ENCODE measurements at places on chromosomes 4 and X. TPM values are rescaled to one million over a fixed set of nuclear protein-coding genes. Genes with fewer than 3 reads are reported as not detected.
A peak's percentile ranks its signal among the peaks of the same experiment; 100 is the strongest.

Gene GRPEL1
- 32.4 TPM for total RNA-seq

Gene RAB39B
- 0.89 TPM for total RNA-seq

Gene TRAM1L1
- total RNA-seq, result 4.0 TPM

Gene ZNF711
- 6.8 TPM for total RNA-seq

Gene FRAS1
- total RNA-seq, result 1.4 TPM

Gene GPR50
- not detected for total RNA-seq

Gene CMC4
- total RNA-seq, result 15.3 TPM

DNA sequence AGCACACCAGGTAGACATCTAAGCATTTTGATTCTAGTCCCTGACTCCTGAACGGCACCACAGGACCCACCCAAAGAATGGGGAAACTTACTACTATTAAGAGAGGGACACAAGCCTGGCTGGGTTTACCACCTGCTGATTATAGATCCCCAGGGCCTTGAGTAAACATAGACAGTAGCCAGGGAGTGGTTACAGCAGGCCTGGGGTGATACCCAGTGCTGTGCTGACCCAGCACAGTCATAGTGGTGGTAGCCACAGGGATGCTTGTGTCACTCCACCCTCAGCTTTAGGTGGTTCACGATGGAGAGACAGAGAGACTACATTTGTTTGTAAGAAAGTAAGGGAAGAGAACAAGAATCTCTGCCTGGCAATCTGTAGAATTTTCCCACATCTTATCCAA lies 11.7 kb downstream of the CYSLTR1 start:
- H3K4me1 ChIP-seq, result no peaks in the 10 kb centered on the region
- no peak for DNase-seq
- H3K36me3 ChIP-seq, result no peaks in the 10 kb centered on the region
- no peak overlapping the region for H3K27ac ChIP-seq

DNA sequence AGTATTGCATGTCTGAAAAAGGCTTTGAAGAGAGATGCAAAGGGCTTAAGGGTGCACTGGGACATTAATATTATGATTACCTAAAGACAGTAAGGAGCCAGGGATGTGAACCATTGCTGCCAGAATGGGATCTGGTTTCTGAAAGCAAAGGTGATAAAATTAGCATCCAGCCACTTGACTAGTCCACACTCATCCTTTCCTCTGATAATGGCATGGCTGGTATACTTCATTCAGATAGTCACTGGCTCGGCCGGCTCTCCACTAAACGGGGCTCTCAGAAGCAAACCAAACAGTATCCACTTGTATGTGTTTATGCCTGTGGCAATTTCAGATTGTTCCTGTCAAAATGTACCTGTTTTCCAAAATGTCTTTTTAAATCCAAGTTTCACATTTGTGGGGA lies 46.4 kb downstream of the MAMLD1 start:
- DNase-seq, result no peak
- no peak overlapping the region for H3K27ac ChIP-seq
- H3K4me3 ChIP-seq, result no peak overlapping the region

DNA sequence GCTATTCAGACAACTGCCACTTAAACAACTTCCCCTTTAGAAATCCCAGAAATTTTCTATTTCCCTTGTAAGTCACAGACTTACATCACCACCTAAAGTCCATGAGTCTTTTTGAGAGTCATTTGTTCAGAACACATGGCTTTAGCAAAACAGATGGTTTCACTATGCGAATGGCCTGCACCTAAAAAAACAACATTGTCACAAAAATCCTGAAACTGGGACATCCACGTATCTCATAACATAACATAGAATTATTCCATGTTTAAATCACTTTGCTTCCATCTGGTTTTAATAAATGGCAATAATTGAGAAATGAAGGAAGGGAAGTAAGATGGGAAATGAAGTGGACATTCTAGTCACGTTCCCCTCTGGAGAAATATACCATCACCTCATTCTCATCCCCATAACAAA lies 155.3 kb upstream of the EDNRA start:
- no peaks in the 10 kb centered on the region for H3K36me3 ChIP-seq
- DNase-seq, result no peak
- H3K4me3 ChIP-seq, result no peak overlapping the region
- H3K27ac ChIP-seq, result no peak overlapping the region

- H3K27me3 ChIP-seq, result no peaks in the 10 kb centered on the region
- no peak overlapping the region for H3K4me3 ChIP-seq
- no peak overlapping the region for H3K27ac ChIP-seq
Observed at GRCh38 chr4:4818415-4819212, 40.9 kb upstream of the MSX1 start.

GRCh38 chr4:158786955-158787354 lies 18.1 kb downstream of the FNIP2 start:
- H3K27ac ChIP-seq, result no peak overlapping the region
- H3K4me1 ChIP-seq, result peaks cover 52% of the 10 kb centered on the region
- no peaks in the 10 kb centered on the region for H3K36me3 ChIP-seq
- no peak for DNase-seq
- H3K4me3 ChIP-seq, result no peak overlapping the region

DNA sequence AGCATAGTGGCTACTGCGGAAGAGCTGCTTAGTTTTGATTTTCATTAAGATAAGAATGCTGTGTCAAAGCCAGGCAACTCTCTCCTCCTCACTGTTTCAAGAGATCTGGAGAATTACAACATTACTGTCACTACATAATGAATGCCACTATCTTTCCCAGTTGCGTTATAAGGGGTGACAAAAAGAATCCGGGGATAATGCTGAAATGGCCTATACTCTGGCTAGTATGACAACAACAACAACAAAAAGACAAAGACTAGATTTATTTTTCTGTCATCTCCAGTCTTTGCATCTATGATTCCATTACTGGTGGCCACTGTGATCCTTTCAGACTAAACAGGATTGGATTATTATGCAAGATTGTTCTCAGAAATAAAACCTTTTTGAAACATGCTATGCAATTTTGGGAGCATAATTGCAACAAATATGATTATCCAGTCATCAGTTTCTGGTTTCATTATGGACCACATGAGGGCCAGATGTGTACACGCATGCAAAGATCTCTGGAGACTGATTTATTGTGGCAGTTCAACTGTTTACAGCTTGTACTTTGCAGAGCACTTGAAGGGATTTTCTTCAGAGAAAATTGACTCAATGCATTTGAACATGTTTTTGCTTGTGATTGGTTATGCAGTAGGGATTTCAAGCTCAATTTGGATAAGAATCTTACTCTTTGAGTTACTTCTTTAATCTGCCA lies 31.1 kb upstream of the SPANXB1 start:
- no peaks in the 10 kb centered on the region for H3K27me3 ChIP-seq
- H3K4me3 ChIP-seq, result no peak overlapping the region
- H3K27ac ChIP-seq, result no peak overlapping the region
- no peaks in the 10 kb centered on the region for H3K4me1 ChIP-seq

- no peaks in the 10 kb centered on the region for H3K4me1 ChIP-seq
- H3K4me3 ChIP-seq, result no peak overlapping the region
- no peaks in the 10 kb centered on the region for H3K36me3 ChIP-seq
- H3K27ac ChIP-seq, result no peak overlapping the region
Observed at GRCh38 chr4:31365006-31365690, 645.0 kb downstream of the PCDH7 start.

GRCh38 chr4:139556724-139557555 lies 921 bp upstream of the SETD7 start:
- no peaks in the 10 kb centered on the region for H3K36me3 ChIP-seq
- peak; percentile 82 for DNase-seq
- peak overlapping the region; percentile 91 for H3K4me3 ChIP-seq
- H3K27me3 ChIP-seq, result no peaks in the 10 kb centered on the region

DNA sequence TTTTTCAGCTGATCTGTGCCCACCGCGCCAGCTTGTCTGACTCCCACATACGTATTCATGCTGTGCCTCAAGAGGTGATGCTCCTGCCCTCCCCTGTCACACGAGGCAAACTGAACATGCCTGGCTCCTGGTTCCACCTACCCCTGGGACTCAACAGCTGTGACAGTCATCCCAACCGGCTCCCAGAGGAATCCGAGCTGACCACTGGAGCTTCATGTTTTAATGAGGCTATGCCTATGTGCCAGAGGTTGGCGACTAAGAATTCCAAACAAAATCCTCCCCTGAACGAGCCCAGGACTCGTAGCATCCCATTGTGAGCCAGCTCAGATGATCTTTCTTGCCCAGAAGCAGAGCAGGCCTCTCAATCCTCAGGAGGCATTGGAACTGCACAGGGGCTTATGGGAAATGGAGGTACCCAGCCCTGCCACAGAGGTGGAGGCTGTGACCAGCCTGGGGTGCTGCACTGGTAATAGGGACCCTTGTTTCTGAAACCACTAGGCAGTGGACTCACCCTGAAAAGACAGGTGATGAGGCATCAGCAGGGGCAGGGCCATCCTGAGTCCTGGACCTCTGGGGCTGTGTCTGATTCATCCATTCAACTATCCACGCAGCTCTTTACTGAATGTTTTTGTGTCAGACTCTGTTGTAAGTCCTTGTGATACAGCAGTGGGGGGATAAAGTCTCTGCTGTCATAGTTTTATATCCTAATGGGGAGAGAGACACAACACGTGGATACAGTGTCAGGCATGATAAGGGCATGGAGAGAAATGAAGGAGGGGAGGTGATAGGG lies 325.0 kb downstream of the EVC2 start:
- no peak overlapping the region for H3K27ac ChIP-seq
- H3K27me3 ChIP-seq, result no peaks in the 10 kb centered on the region
- H3K4me3 ChIP-seq, result no peak overlapping the region
- DNase-seq, result no peak
- H3K36me3 ChIP-seq, result no peaks in the 10 kb centered on the region

DNA sequence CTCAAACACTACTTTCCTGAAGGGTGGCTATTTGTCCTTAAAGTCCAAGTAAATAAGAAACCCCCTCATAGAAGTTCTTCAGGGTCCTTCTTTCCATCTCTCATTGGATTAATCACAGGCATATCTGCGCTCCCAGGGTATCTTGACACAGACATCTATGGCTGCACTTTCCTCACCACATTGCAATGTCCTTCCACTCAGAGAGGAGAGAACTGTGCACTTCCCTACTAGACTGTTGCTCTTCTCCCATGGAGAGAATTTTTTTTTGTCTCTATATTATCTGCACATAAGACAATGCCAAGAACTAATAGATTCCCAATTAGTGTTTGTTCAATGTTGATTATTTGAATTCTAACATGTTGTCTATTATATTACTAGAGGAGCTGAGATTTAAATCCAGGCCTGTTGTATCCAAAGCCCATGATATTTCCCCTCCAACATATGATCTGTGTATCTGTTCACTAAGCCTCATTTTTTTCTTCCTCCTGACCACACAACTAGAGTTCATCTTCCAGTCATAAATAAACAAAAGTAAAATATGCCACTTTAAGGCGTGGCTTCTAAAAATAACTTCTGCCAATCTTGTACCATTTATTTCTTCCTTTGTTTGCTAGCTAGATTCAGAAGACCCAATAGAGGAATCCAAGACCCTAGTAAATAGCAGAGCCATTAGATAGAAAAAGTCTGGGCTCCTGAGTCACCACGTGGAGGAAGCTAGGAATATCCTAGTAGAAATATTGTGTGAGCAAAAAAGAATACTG lies 61.5 kb upstream of the FAM241A start:
- no peaks in the 10 kb centered on the region for H3K4me1 ChIP-seq
- H3K4me3 ChIP-seq, result no peak overlapping the region
- H3K27ac ChIP-seq, result no peak overlapping the region
- no peaks in the 10 kb centered on the region for H3K36me3 ChIP-seq

DNA sequence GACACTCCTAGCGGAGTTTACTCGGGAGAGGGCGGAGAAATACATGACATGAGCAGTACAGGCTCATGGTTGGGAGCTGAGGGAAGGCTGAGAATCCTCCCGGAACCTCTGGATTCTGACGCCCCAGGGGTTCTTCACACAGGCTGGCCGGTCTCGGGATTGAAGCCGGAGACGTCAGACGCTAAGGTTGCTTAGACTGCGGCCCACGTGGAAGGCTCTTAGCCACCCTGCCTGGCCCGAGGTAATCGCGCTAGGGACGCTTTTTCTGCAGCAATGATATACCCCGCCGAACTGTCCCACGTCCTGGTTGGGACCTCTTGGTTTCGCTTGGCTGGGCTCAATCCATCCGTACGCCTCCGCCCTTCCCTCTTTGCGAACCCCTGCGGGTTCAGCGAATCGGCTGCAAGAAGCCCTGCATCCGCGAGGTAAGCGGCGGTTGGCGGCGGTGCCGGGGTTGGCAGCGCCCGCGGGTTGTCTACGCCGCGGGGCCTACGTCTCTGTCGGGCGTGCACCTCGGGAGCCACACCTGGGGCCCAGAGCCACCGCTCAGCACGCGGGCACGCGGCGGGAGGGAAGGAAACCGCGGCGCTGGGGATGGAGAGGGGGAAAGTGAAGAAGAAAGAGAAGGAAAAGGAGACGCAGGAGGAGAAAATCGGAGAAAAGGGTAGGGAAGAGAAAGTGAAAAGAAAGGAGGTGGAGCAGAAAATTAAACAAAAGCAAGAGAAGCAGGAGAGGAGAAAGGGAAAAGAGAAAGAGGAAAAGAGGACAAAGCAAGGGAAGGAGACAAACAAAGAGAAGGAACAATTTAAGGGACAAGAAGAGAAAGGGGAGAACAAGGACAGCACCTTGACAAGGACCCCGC lies at the start of gene ARL9:
ARL9 (plus strand) TSS at position 523 of the 862 bp plus-strand sequence; CDS start at position 595, 72 bp downstream.
- H3K27me3 ChIP-seq, result no peaks in the 10 kb centered on the region
- H3K4me3 ChIP-seq, result peak within 1 kb of the TSS; percentile 65
- H3K4me1 ChIP-seq, result peaks cover 18% of the 10 kb centered on the region
- peak within 1 kb of the TSS; percentile 28 for H3K27ac ChIP-seq
- peak; percentile 68 for DNase-seq
- peaks cover 29% of the 10 kb centered on the region for H3K36me3 ChIP-seq

GRCh38 chr4:152981842-152982241 lies 45.7 kb downstream of the FHDC1 start:
- no peaks in the 10 kb centered on the region for H3K36me3 ChIP-seq
- H3K27ac ChIP-seq, result no peak overlapping the region
- H3K27me3 ChIP-seq, result no peaks in the 10 kb centered on the region
- no peaks in the 10 kb centered on the region for H3K4me1 ChIP-seq
- DNase-seq, result no peak

DNA sequence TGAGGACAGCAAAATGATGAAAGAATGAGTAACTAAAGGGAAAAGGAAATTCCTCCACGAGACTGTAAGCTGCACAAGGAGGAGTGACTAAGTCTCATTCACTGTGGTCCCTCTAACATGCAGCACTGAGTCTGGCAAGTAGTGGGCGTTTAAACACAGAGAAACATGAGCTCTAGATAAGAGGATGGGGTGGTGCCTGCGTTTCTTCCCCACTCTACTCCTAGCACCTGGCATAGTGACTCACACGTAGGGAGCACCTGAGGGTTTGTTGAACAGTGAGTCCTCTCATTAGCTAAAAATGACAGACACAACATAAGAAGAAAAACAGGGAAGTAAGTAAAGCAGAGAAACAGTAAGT lies 105.8 kb upstream of the CBR4 start:
- no peaks in the 10 kb centered on the region for H3K4me1 ChIP-seq
- no peaks in the 10 kb centered on the region for H3K27me3 ChIP-seq
- no peak for DNase-seq
- no peak overlapping the region for H3K4me3 ChIP-seq

- DNase-seq, result no peak
- H3K27ac ChIP-seq, result no peak overlapping the region
- H3K36me3 ChIP-seq, result no peaks in the 10 kb centered on the region
- H3K27me3 ChIP-seq, result no peaks in the 10 kb centered on the region
- peaks cover 23% of the 10 kb centered on the region for H3K4me1 ChIP-seq
Observed at GRCh38 chr4:127214016-127214415, 418.7 kb upstream of the INTU start.
